ENCODE measurements at places on chromosomes 1 and 21.

- DNase-seq: no peak
These were observed 2.5 kb downstream of the TMEM63A start for GRCh38 chr1:225879521-225880221.

GRCh38 chr1:150552911-150553289 lies 3.7 kb downstream of the ADAMTSL4 start:
- DNase-seq: no peak

DNA sequence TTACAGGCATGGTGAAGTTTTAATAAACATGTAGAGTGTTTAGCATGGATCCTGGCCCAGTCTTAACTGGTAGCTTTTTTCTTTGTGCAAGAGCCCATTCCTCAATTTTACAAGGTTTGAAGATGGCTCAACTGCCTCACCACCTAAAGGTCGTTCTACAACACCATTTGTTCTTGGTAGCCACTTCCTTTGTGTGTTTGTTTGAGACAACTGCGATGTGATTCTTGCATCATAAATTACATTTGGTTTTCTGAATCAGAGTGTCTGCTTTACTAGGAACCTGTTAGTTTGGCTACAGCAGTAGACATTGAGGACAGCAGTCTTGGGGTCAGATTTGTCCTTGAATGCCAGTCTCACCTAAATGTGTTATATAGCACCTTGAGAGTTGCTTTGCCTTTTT lies 3.3 kb downstream of the PLEKHM2 start:
- DNase-seq: no peak

GRCh38 chr1:61202854-61203598 lies 120.7 kb downstream of the NFIA start:
- DNase-seq: no peak

GRCh38 chr1:26768755-26769154 lies 19.0 kb upstream of the PIGV start:
- no peak for DNase-seq

GRCh38 chr1:64597113-64597512 lies 127.2 kb downstream of the CACHD1 start:
- DNase-seq: no peak

GRCh38 chr1:69921486-69921885 lies 283.9 kb downstream of the LRRC40 start:
- no peak for DNase-seq

DNA sequence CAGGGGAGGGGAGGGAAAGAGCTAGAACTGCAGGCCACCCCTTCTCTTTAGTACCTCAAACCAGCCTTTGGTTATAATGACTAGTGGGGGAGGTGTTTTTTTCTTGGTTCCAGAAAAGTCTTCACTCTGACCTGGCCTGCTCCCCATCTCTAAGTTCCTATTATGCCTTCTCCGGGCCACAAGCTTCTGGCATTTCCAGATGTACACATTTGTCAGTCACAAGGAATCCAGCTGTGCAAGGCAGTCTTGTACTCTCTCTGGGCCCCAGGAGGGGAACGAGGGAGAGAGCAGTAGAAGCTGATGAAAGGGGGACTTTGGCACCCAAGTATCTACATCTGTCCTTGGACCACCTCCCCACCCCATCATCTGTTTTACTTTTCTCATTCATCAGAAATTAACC lies 2.7 kb upstream of the FALEC start:
- DNase-seq: no peak

DNA sequence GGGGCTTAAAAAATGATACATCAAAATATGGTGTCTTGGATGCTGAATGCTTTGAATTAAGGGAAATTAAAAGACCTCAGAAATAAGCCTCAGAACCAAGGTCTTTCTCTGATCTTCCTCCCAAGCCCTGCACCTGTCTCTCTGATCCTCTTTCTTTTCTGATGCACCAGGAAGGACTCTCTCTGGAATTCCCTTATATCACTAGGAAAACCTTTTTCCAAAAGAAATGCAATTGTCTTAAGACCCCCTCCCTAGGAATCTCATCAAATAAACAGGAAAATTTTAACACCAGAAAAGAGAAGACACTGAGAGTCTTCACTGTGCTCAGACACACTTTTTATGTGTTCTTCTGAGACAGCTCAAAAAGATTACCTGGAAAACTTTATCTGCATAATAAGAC lies 159.5 kb upstream of the PTBP2 start:
- DNase-seq: no peak

DNA sequence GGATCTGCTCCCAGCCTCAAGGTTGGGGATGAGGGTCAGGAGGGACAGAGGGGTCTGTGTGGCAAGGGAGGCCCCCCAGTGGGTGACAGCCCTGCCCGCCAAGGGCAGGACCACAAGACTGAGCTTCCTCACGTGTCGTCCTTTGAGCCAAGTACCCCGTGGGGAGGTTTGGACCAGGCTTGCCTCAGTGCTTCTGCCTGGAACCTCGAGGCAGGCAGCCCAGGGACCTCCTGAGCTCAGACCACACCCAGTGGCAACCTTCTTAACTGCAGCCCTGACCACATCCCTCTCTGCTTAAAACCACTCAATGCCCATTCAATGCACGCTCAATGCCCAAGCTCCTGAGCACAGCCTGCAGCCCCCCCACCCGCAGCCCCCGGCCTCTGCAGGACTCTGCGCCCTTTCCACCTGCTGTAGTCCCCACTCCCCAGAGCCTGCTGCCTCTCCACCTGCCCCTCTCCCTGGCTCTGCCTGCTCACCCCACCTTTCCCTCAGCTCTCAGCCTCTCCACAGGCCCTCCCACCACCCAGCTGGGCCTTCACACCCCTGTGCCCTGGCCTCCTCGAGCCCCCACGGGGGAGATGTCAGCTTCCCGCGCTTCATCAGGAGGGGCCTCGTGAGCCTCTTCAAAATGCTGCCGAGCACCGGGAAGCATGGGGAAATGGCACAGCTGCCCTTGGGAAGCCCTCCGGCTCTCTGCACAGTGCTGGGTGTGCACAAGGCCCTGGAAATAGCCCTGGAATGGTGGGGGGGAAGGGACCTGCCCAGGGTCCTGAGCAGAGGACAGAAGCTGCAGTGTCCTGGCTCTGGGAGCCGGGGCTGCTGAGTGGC lies 129.3 kb upstream of the VAMP3 start:
- no peak for DNase-seq

All from NT2/D1 (cell line).